Lung (tissue), 17 donors: ENCODE measurements at places on chromosomes 12 and 14.

DNA sequence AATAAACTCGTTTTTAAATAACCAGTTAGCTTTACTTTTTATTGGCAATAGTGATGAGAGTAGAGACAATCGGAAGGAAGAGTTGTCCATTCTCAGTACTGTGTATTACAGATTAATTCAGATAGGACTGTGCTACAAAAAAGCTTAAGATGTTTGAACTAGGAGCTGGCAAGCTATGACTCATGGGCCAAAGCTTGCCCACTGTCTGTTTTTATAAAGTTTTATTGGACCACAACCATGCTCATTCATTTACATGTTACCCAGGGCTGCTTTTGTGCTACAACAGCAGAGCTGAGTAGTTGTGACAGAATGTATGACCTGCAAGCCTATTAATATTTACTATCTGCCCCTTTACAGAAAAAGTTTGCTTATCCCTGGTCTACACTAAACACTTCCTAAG lies 19.4 kb downstream of the GNS start:
- no peaks in the 10 kb centered on the region for H3K27me3 ChIP-seq
- H3K36me3 ChIP-seq, result peaks cover 38% of the 10 kb centered on the region
- no peak overlapping the region for H3K4me3 ChIP-seq
- no peak for DNase-seq
- no peaks in the 10 kb centered on the region for H3K4me1 ChIP-seq
- H3K27ac ChIP-seq, result no peak overlapping the region

DNA sequence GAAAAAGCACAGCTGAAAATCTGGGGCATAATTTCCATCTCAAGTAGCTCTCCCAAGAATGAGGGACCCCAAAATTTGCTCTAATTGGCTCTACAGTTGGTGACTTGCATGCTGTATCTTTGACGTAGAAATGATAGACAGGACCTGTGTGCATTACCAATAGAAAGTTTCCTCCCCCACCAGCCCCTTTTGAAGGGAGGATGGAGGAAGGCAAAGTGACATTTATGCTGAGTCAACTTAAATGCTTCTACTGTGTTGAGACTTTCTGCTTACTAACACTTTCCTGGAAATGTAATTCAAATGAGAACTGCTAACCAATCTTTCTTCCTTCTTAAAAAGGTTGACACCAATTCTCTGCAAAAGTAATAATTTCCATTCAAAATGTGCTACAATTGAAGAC lies 31.9 kb downstream of the TSPAN8 start:
- no peak for DNase-seq
- H3K36me3 ChIP-seq, result no peaks in the 10 kb centered on the region
- no peak overlapping the region for H3K27ac ChIP-seq
- H3K4me3 ChIP-seq, result no peak overlapping the region

DNA sequence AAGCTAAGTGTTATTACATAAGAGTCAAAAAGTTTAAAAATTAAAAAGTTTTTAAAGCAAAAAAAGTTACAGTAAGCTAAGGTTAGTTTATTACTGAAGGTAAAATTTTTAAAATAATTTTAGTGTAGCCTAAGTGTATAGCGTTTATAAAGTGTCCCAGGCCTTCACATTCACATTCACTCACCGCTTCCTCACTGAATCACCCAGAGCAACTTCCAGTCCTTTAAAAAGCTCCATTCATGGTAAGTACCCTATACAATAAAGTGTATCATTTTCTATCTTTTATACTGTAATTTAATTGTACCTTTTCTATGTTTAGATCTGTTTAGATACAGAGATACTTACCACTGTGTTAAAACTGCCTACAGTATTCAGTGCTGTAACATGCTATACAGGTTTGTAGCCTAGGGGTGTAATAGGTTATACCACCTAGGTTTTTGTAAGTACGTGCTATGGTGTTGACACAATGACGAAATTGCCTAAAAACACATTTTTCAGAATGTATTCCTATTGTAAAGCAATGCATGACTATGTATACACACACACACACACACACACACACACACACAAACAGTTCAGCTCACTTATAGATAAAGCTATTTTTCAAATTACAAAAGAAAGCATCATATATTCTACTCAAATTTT lies 3.7 kb downstream of the CLEC14A start:
- no peak overlapping the region for H3K4me3 ChIP-seq
- no peak overlapping the region for H3K27ac ChIP-seq
- H3K36me3 ChIP-seq, result no peaks in the 10 kb centered on the region
- no peaks in the 10 kb centered on the region for H3K4me1 ChIP-seq
- no peak for DNase-seq

- H3K4me3 ChIP-seq, result no peak overlapping the region
- H3K27me3 ChIP-seq, result no peaks in the 10 kb centered on the region
- H3K36me3 ChIP-seq, result no peaks in the 10 kb centered on the region
- no peak overlapping the region for H3K27ac ChIP-seq
Observed at GRCh38 chr12:98296462-98297079, 218.8 kb upstream of the TMPO start.

- H3K27me3 ChIP-seq, result no peaks in the 10 kb centered on the region
- no peaks in the 10 kb centered on the region for H3K4me1 ChIP-seq
- H3K27ac ChIP-seq, result no peak overlapping the region
- H3K4me3 ChIP-seq, result no peak overlapping the region
- no peak for DNase-seq
Observed at GRCh38 chr12:52461693-52462092, 9.7 kb upstream of the KRT6B start.

GRCh38 chr12:52579468-52580465 lies 6.1 kb upstream of the KRT74 start:
- no peaks in the 10 kb centered on the region for H3K27me3 ChIP-seq
- H3K4me3 ChIP-seq, result no peak overlapping the region
- peak; percentile 5 for DNase-seq
- H3K27ac ChIP-seq, result no peak overlapping the region
- H3K36me3 ChIP-seq, result no peaks in the 10 kb centered on the region
- no peaks in the 10 kb centered on the region for H3K4me1 ChIP-seq
